Common myeloid progenitor, CD34-positive (primary cell): ENCODE measurements at places on chromosomes 7 and 10.

- DNase-seq, result no peak
These were observed 22.6 kb downstream of the PLAC9 start for GRCh38 chr10:80154978-80155695.

DNA sequence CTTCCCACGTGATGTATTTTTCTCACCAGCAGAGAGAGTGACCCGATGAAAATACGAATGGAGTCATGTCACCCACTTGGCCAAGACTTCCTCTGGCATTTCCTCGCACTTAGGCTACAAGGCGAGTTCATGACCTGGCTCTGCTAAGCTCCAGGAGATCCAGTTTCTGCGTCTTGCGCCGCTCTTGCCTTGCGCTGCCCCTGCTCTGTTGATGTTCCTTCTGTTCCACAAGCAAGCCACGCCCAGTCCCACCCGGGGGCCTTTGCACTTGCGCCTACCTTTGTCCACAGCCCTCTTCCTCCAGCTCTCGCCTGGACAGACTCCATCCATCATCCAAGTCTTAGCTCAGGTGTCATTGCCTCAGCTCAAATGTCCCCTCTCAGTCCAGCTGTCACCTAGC lies 116.3 kb upstream of the SHH start:
- DNase-seq, result no peak

DNA sequence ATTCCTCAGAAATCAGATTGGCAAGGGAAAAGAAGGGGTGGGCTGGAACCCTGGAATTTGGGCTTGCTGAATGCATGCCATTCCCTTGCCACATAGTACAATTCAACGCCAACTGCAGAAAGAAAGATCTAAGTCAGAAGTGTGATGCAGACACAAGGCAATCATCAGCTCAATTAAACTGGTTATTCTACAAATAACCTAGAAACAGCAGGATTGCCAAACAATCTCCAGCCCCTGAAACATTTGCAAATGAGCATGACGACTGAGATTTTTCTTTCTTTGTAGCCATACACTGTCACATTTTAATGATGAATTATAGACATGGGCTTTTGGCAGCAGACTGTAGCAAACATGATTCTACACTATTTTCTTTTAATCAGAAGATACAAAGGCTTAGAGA lies 16.5 kb upstream of the CREB5 start:
- no peak for DNase-seq

- no peak for DNase-seq
These were observed 38.3 kb upstream of the DLG5 start for GRCh38 chr10:77964811-77965210.

DNA sequence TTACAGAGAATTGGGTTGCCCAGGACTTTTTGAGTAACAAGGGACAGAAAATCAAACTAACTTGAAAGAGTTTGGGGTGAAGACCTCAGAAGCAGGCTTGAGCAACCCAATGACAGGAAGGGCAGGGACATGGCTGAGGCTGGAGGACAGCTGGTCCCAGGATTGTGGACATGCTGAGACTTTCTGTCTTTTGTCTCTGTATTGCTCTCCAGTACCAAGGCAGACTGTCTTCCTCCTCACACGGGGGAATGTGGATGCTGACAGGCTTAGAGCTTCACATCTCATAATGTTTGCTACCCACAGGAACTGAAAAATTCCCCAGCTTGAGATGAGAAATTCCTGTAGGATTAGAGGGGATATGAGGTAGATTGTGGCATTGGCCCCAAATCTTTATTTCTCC lies 229.6 kb downstream of the PHF14 start:
- no peak for DNase-seq

GRCh38 chr7:46850563-46851330 lies 731.2 kb downstream of the TNS3 start:
- DNase-seq, result no peak

DNA sequence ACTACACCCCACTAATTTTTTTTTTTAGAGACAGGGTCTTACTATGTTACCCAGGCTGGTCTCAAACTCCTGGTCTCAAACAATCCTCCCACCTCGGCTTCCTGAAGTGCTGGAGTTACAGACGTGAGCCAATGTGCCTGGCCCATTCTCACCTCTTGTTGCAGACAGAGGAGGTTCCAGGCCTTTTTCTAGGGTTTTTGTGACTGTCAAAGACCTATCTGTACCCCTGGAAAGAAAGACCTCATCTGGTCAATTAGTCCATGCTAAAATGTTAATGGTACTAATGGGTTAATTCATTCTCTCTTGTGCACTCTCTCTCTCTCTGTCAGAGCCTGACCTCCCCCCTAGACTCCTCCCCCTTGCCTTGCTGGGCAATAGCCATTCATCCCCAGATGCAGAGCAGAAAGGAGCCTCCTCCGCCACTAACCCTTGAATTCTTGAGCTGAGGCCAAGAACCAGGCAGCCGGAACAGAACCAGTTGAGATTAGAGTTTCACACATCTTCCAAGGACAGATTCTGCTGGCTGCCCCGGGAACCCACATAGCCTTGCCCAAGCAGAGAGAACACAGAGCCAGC lies 209.7 kb downstream of the SKIDA1 start:
- DNase-seq, result no peak

DNA sequence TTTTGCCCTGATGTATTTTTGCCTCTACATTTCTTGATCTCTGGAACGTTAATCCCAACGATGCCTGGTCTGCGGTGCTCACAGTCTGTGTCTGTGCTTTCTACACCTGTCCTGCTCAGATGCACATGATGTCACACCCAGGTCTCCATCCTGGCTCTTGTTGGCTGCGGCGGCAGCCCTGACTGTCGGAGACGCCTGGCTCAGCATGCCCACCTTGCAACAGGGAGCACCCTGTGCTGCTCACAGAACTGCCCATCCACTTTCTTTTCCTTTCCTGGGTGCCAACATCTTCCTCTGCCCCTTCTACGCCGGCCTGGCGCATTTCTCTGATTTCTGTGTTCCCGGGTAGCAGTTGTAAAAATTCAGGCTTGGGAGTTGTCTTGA lies 106.2 kb downstream of the CUX1 start:
- DNase-seq, result no peak

DNA sequence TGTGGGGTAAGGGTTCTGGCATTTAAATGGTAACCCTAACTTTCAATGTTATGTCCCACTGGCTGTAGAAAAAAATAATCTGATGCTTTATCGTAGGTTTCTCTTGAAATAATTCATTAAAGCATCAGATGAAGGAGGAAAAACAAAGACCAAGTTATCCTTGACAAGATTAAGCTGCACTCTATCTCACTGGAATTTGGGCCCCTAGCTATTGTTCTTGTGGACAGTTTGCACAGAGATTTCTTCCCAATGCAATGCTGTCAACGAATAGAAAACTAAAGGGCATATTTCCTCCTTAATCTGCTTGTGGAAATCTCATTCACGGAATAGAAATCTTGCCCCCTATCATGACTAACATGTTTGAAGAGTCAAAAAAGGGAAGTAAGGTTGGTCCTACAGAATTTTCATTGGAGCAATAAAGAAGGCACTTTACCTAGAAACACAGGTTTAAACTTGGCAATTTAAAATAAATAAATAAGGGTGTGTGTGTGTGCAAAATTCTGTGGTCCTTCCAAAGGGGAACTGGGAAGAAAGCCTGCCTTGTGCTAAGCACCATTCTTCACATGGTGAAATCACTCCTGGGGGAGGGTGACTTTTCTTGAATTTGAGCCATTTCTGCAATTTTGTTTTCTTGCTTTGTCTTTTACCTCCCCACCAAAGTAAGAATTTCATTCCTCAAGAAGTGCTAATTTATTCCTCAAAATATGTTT lies 242.8 kb downstream of the GLI3 start:
- peak; percentile 43 for DNase-seq

GRCh38 chr7:5678295-5679047 lies 103.0 kb downstream of the RNF216 start:
- DNase-seq, result no peak

- DNase-seq, result no peak
These were observed 24.9 kb downstream of the ZNF37A start for GRCh38 chr10:38119038-38119437.

GRCh38 chr10:50540069-50540825 lies 83.5 kb downstream of the SGMS1 start:
- DNase-seq, result peak; percentile 68

DNA sequence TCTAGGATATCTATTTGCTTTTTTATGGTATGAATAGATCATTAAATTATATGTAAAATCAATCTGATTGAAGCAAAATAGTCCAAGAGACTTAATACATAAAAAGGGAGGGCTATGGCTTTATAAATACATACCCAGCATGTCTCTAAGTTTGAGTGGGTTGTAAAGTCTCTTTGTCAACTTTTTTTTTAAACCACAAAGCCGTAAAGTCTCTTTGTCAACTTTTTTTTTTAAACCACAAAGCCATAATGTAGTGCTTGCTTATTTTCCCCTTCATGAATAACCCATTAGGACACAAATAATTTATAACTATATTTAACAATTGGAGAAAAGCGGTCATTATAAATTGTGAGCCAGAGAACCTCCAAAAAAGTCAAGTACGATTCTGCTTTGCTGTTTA lies 5.7 kb downstream of the HECTD2 start:
- DNase-seq, result peak; percentile 12
